ENCODE measurements at places on chromosomes 6 and 20.

DNA sequence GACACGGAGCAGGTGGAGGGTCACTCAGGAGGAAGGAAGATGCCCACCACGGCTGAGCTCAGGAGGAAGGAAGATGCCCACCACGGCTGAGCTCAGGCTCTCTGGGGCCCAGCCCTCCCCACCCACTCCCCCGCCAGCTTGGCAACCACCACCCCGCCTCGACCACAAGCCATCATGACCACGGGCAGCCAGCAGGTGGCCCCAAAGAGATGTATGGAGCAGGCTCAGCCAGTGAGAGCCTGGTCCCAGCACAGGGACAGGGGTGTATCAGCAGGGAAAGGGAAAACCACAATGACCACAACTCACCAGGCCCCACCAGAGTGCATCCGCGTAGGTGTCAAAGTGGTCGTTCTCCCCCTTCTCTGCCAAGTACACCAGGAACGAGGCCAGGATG, 30.4 kb downstream of the KCNQ2 start:
- DNase-seq: no peak

DNA sequence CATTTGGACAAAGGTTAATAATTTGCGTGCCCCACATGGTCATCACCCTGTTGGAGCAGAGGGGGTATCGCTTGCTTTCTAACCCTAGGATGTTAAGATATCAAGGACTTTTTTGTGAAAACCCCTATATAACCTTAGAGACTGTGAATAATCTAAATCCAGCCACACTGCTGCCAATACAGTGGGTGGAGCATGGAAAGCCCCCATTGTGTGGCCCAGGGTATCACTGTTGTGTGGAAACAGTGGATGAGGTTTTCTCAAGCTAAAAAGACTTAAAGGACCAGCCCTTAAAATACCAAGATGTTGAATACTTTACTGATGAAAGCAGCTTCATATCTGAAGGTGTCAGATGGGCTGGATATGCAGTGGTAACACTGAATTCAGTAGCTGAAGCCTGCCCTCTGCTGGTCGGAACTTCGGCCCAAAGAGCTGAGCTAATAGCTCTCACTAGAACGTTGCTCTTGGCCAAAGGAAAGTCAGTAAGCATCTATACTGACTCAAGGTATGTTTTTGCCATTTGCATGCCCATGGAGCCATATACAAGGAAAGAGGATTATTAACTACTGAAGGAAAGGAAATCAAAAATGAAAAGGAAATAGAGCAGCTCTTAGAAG, 695.2 kb downstream of the PHF3 start:
- no peak for DNase-seq

GRCh38 chr6:37897321-37897720, 77.8 kb downstream of the ZFAND3 start:
- DNase-seq: no peak

GRCh38 chr20:48622421-48622820, 205.4 kb downstream of the PREX1 start:
- DNase-seq: no peak

DNA sequence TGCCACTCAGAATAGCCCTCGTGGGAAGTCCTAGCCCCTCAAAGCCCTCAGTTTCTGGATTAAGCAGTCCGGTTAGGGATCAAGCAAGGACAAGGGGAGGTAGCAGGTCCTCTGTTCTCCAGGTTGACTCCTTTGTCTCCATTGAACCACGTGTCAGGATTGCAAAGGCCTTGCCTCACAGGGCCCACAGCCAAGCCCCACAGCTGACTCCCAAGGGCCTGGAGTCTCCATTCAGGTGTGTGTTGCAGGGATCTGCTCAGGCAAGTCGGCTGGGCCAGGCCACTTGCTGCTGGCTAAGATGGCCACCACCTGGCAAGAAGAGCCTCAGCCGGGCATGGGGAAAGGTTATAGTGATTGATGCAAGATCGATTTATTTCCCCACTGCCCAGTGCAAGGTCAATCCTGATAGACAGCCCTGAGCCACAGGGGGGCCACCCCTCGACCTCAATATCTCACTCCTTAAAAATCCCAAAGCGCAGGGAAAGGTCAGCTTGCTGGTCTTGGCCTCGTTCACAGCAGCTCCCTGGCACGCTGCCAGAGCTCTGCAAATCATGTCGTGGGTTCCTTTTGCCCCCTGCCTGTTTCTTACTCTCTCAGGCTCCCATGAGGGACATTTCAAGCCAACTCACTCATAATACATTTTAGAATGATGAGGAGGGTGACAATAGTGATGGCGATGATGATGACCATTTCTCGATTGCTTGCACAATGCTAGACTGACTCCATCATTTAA, 75.9 kb downstream of the EDN3 start:
- DNase-seq: no peak

- DNase-seq: no peak
Measured at GRCh38 chr6:134247231-134247833, 70.6 kb downstream of the SGK1 start.

GRCh38 chr20:53801609-53802370, 208.2 kb upstream of the ZNF217 start:
- no peak for DNase-seq

GRCh38 chr6:158367816-158368215, 55.6 kb downstream of the TULP4 start:
- DNase-seq: no peak

GRCh38 chr6:36714511-36714910, 16.9 kb downstream of the RAB44 start:
- no peak for DNase-seq

- no peak for DNase-seq
Measured at GRCh38 chr6:101544286-101544685, 150.8 kb downstream of the GRIK2 start.

DNA sequence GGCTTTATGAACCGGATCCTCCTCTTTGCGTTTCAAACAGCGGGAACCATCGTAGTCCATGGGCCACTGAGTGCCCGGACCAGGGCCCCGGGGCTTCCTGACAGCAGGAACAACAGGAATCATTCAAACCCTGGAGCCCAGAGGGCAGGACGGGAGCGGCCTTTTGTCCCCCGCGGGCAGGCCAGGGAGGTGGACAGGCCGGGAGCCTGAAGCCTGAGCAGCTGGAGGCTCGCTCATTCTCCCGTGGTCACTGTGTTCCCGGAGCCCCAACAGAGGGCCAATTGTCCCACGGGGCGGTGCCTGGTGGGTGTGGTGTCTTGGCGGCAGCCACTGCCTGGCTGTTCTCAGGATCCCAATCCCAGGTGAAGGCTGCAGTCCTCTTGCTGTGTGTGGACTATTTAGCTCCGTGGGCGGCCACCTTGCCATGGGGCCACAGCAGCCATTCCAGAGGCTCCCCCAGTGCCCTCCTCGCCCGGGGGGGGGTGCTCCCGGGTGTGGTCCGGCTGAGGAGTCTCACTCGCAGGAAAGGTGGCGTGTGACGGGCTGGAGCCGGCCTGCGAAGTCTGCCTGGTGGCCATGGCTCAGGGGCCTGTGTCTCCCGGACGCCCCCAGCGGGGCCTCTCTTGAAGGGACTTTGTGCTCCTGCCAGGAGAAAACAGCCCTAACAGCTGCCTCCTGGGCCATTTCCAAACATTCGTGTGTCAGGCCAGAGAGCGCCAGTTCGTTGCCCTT, 77.2 kb upstream of the BHLHE23 start:
- no peak for DNase-seq

DNA sequence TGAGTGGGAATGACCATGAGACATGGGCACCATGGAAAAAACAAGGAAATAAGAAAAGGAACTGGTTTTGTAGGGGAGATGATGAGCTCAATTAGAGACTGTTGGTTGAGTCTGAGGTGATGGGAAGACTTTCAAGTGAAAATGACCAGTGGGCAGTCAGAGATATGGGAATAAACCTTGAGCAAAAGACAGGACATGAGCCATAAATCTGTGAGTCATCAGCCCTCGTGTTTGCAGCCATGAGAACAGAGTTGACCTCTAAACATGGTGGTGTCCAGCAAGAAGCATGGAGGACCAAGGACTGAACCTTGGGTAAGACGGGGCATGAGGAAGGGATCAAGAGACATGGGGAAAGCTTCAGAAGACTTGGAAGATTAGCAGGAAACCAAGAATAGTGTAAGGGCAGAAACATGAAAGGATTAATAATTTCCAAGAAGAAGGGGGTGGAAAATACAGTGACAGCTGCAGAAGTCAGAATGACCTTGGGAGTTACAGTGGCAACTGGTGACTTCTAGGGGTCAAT, 280.6 kb upstream of the PRDM1 start:
- DNase-seq: no peak

- no peak for DNase-seq
Measured at GRCh38 chr6:166640342-166641043, 13.4 kb upstream of the RPS6KA2 start.

GRCh38 chr6:11236076-11236750, 3.7 kb upstream of the NEDD9 start:
- no peak for DNase-seq

DNA sequence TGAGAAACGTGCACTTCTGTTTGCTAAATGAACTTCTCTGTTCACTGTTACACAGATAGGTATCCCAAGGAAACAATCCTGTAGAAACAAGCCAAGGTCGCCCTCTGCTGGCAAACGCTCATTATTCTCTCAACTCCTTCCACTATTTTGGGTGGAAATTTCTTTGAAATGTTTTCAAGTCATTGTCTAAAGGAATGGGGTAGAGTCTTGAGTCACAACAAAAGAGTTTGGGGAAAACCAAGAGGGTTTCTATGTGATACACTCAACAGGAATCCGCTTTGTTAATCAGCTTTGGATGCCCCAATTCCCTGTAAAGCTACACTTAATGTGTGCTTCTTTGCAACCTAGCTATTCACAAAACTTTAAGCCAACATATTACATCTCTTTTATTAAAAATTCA, 4.6 kb upstream of the RAE1 start:
- DNase-seq: peak; percentile 63

GRCh38 chr6:16539086-16539931, 222.0 kb downstream of the ATXN1 start:
- no peak for DNase-seq

- DNase-seq: no peak
Measured at GRCh38 chr20:43755851-43756250, 29.0 kb upstream of the GTSF1L start.

- DNase-seq: no peak
Measured at GRCh38 chr6:709471-710056, 16.6 kb upstream of the EXOC2 start.

DNA sequence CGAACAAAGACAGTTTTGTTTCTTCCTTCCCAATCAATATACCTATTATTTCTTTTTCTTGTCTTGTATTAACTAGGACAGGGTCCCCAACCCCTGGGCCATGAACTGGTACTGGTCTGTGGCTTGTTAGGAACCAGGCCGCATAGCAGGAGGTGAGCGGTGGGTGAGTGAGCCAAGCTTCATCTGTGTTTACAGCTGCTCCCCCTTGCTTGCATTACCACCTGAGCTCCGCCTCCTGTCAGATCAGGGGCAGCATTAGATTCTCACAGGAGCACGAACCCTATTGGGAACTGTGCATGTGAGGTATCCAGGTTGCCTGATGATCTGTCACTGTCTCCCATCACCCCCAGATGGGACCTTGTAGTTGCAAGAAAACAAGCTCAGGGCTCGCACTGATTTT, 151.9 kb downstream of the CDKAL1 start:
- DNase-seq: no peak

- DNase-seq: no peak
Measured at GRCh38 chr6:16139556-16139955, 10.7 kb downstream of the MYLIP start.

DNA sequence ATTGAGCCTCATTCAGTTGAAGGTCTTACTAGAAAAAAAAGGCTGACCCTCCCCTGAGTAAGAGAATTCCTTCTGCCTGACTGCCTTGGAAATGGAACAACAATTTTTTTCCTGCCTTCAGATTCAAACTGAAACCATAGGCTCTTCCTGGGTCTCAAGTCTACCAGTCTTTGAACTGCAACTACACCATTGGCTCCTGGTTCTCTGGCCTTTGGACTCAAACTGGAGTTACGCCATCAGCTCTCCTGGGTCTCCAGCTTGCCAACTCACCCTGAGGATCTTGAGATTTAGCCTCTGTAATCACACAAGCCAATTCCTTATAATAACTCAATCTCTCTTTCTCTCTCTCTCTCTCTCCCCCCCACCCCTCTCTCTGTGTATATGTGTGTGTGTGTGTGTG, 36.0 kb upstream of the SNX9 start:
- DNase-seq: no peak

- DNase-seq: no peak
Measured at GRCh38 chr6:107413966-107414645, 45.3 kb downstream of the PDSS2 start.

DNA sequence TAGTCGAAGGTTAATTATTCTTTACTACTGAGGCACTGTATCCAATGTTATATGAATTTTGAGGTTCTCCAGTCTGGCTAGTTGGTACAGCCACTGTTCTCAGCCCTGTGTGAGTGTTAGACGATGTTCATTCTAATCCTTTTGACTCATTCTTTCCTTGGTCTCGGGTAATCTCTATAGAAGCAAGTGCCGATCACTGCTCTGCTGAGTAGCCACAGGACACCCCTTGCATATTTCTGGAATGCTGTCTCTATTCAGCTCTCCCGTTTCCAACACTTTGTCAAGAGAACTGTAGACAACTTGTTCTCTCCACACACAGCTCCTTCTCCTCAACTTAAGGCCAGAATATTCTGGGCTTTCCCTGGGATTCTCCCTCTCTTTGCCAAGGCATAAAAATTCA, 42.4 kb upstream of the PLCB1 start:
- no peak for DNase-seq

DNA sequence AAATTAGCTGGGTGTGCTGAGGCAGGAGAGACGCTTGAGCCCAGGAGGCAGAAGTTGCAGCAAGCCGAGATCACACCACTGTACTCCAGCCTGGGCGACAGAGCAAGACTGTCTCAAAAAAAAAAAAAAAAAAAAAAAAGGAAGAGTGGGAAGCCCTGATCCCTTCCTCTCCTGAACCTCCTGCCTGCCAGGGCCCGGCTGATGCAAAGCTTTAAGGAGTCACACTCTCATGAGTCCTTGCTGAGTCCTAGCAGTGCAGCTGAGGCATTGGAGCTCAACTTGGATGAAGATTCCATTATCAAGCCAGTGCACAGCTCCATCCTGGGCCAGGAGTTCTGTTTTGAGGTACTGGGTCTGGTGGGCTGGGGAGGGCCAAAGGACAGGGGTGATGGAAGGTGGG, 15.1 kb downstream of the SYNGAP1 start:
- DNase-seq: no peak

GRCh38 chr6:45892696-45893245, 122.9 kb downstream of the CLIC5 start:
- no peak for DNase-seq

DNA sequence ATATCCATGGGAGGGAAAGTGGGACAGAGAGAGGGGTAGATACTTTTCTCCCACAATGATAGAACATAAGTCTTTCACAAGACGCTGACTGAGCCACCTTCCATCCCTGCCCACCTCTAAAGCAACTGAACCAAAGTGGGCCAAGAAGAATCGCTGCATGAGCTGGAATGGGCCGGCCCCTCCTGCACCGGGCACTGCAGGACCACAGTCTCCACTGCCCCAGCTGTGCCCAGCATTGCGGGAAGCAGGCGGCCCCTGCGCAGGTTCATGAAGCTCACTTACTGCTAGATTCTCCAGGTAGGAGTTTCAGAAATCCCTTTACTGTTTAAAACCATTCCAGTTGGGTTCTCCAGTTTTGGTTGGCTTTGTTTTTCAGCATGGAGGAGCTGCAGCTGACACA, 32.0 kb upstream of the CST7 start:
- no peak for DNase-seq
